ENCODE measurements at places on chromosomes 2 and 18.

DNA sequence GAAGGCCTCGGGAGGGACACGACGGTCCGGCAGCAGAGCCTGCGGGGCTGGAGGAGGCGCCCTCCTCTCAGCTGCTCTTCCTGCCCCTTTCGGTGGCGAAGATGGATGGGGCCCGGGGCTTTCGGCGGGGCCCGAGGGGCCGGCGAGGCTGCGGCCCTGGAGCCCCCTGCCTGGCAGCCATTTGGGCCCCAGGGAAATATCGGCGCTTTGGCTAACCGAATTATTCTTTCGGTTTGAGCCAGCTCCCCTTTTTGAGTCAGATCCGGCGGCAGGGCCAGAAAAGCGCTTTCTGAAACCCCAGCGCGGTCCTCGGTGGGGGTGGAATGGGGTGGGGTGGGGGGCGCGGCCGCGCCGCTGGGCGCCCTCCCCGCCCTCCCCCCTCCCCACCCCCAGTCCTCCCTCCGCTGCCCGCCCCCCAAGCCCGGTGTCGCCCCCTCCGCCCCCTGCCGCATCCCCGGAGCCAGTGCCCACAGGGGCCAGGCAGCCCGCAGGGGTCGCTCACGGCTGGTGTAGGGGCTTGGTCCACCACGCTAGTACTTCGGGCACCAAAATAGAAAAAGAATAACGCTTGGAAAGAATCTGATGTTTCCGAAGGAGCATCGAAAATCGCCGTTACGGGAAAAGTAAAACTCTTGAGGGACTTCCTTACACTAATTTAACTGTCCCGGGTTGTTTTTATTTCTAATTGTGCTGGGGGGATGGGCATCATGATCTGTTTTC, 9.1 kb upstream of the ARID5A start:
- no peak for DNase-seq

- no peak for DNase-seq
These were observed 18.1 kb downstream of the LCLAT1 start for GRCh38 chr2:30465171-30465545.

GRCh38 chr2:222483513-222484039, 59.2 kb downstream of the SGPP2 start:
- no peak for DNase-seq

DNA sequence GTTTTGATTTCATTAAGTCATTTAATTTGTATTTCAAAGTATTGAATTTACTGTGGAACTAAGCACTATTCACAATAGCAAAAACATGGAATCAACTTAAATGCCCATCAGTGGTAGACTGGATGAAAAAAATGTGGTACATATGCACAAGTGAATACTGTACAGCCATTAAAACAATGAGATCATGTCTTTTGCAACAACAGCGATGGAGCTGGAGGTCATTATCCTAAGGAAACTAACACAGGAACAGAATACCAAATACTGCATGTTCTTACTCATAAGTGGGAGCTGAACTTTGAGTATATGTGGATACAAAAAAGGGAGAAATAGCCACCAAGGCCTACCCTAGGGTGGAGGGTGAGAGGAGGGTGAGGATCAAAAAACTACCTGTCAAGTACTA, 164.4 kb downstream of the BABAM2 start:
- DNase-seq: no peak

DNA sequence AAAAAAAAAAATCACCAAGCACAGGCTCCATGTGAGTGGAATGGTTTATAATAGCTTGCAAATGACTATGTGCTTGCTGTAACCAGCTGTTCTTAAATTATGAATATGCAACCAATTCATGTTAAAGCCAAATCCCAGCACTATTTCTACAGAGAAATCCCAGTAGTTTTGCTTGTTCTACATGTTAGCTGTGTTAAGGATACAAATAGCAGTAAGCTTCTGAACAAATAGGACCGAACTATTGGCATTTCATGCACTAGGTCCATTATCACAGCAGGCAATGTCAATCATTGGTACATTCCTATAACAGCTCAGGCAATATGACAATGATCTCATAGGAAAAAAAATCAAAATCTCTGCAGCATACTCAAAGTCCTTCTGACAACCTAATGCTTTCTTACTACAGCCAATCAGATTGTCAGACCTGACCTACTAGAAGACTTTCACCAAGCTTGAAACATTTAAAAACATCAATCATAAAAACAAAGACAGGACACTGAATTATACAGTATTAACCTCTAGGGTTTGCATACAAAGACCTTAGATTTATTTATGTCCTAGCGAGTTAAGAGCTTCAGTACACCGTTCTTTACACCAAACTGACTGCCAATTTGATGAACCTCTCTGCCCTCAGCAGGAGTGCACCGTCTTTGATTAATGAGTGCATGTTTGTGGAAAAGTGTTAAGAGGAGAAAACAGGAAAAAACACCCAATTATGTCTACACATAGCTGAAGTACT, 6.4 kb downstream of the BAZ2B start:
- no peak for DNase-seq

DNA sequence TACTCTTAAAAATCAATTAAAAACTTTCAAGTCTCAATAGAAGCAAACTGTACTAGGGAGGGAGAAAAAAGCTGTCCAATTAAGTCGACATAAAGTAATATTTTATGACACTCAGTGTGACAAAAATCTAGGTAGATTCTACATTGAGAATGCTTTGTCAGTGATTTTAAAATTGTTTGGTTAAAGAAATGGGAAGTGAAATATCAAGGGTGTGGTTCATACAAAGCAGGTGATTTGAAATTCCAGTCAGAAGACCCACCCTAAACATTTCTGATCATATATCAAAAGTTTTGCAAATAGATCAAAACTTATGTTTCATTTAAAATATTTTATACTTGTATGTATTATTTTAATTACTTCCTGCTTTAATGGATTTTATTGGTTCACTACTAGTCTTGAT, 338.9 kb upstream of the DCC start:
- DNase-seq: no peak

DNA sequence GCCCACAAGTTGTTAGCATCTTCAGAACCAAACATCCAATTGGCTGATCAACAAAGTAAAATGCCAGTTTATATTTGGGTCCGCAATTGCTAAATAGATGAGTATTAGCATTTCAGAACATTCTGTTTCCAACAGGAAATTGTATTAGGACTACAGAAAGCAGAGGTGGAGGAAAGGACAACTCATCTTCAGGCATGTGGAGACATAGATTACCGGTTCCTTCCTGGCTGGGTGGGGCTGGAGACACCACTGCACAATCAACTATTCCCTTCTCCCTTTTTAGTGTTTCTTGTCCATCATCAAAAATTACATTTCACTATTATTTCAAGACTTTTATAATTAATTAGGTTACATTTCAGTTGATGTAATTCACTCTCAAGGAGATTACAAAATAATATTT, 83.8 kb downstream of the ADAM23 start:
- no peak for DNase-seq

- DNase-seq: no peak
These were observed 1.7 kb downstream of the PRELID3A start for GRCh38 chr18:12409469-12409868.

GRCh38 chr2:62302631-62303435, 106.9 kb downstream of the B3GNT2 start:
- DNase-seq: no peak

DNA sequence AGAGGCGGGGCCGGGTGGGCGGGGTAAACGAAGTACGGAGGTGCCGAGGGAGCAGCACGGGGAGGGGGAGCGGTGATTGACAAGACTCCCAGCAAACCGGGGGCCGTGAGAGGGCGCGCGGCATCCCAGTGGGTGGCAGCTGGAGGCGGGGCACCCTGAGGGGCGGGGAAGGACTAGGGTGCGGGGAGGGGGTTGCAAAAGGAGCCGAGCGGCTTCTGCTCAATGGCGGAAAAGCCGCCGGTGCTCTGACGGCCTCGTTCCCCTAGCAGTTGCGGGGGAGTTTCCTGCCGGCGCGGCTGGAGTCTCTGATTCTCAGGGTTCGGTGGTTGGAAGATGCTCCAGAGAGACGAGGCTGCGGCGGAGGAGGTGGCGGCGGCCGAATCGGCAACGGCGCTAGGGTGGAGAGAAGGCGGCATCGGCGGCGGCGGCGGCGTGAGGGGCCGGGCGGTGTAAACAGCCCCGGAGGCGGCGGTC, at the start of gene PPM1B:
Gene PPM1B (plus strand): TSS at position 195 of the 474 bp plus-strand sequence. CDS start 32,325 bp downstream, outside the sequence.
- DNase-seq: no peak

DNA sequence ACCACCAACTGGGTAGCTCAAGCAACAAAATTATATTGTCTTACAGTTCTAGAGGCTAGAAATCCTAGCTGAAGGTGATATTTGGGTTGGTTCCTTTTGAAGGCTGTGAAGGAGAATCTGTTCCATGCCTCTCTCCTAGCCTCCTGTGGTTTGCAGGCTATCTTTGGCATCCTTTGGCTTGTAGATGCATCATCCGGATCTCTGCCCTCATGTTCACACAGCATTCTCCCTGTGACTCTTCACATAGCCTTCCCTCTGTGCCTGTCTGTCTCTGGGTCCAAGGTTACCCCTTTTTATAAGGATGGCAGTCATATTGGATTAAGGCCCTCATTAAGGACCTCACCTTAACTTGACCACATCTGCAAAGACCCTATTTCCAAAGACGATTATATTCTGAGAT, 78.6 kb upstream of the MAP3K20 start:
- DNase-seq: no peak

DNA sequence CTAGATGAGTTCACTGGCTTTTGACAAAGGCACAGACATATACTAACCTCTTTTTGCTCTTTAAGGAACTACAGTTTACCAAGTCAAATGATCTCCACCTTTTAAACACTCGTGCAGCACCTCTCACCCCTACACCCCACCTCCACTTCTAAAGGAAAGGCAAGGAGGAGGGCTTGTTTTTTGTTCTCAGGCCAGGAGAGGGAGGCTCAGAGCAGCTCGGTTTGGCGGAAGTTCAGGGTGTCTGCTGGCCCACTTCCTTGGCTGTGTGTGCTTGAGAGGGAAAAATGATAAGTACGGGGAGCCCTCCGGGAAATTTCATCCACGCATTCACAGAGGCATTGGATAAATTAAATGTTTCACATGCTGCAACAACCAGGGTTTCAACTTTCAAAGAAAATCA, 667.9 kb downstream of the BCL11A start:
- no peak for DNase-seq

- peak; percentile 13 for DNase-seq
These were observed 470.6 kb upstream of the MEX3C start for GRCh38 chr18:51668101-51668500.

GRCh38 chr18:80034852-80035406, 695 bp downstream of the RBFA start:
- DNase-seq: no peak

- DNase-seq: no peak
These were observed 10.0 kb downstream of the RNF144A start for GRCh38 chr2:6927186-6927585.

DNA sequence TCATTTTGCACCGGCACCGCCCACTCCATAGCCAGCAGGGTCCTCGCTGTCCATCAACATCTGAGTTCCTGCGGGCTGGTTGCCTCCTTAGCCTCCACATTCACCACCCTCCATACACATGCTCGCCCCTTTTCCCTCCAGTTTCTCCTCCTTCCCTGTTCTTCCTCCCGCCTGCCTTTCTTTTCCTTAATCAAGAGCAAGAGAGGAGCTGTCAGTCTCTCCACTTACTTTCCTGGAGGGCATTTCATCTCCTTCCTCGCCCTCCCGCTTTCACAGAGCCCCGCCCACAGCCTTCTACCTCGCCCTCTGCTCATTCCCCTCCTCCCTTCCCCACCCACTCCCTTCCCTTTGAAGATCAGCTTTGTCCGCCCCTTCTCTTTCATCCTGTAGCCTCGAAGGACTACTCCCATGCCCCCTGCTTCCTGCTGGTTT, 13.8 kb upstream of the ZBTB7C start:
- DNase-seq: no peak

DNA sequence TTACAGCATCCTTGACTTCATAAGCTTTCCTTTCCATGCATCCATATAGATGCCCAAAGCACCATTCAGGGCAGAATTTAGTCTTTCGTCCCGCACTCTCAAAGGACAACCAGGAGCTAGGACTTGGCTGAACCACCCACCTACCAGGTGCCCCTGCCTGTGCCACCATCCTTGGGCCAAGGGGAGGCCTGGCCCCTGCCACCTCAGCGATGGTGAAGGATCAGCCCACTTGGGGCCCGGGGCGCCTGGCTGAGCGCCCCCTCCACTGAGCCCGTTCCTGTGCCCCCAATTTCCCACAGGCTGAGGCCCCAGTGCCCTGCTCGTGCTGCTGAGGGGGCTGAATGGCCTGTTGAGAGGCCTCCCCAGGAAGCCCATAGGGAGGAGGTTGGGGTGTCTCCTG, 33.3 kb upstream of the ALPP start:
- no peak for DNase-seq

DNA sequence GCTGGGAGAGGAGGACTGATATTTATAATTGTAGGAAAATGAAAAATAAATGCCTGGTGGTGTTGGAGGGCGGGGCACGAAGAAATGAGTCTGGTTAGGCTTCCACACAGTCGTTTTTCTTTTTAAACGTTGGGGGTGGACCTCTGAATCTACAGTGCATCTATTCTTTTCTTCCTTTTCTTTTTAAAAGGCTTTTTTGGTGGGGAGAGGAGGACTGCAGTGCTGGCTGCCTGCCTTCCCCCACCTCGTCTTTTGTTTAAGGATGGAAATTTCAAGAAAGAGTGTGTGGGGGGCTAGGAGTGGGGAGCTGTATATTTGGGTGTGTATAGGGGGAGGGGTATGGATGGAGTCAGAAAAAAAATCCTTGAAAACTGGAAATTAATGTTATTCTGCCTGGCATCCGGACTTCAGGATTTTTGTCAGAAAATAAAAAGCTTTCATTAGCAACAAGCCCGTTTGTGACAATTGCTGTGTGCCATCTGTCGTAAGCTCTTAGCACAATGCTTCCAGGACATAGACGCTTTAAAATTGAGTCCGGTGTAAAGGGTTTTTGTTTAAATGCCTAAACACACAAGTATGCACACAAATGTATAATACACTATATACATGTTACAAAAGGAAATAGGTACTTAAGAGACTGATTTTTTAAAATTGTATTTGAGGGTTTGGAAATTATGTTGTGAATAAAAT, 1.1 kb downstream of the MAP2 start:
- no peak for DNase-seq

DNA sequence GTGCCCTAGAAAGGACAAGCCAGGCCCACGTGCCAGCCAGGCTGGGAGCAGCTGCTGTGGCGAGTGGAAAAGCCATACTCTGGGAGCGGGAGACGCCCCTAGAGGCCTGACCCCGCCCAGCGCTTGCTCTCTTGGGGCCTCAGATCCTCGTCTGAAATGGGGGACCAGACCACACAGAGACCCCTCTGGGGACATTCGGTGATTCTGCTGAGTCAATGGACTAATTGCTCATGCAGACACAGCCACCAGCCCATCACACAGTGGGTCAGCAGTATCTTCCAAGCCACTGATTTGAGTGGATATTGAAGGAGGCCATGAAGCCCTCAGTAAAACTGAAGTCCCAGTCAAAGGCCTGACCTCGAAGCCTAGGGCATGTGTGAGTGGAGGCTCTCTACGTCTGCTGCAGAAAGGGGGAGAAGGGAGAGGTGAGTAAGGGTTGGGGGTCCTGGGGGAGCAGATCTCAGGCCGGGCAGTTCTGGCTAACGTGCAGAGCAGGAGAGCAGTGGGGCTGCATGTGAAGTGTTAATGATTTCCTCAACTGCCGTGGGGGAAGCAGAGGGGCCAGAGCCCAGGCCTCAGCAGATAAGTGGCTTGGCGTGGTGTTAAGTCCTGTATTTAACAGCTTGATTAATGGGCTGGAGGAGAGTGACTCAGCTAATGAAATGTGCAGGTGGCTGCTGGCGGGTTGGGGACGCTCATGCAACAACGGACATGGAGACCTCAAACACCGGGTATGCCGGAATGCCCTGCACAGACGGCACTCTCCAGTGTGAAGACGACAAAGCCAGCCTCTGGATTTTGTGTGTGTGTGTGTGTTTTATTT, 104.4 kb upstream of the TWIST2 start:
- no peak for DNase-seq

- DNase-seq: no peak
These were observed 56.7 kb downstream of the DPP10 start for GRCh38 chr2:114499101-114499500.

Measured in urinary bladder (tissue), 4 donors.